Left renal cortex interstitium (tissue), 4 donors: ENCODE measurements at places on chromosomes 4 and X. TPM values are rescaled to one million over a fixed set of nuclear protein-coding genes. Genes with fewer than 3 reads are reported as not detected.

GRCh38 chr4:98505992-98506391 lies 152.4 kb downstream of the TSPAN5 start:
- DNase-seq: no peak

- no peak for DNase-seq
These were observed 87.7 kb upstream of the MAP3K15 start for GRCh38 chrX:19602866-19603622.

GRCh38 chr4:111011458-111011857 lies 388.6 kb upstream of the PITX2 start:
- no peak for DNase-seq

- DNase-seq: no peak
These were observed 629.4 kb downstream of the STPG2 start for GRCh38 chr4:97513917-97514316.

Gene RAP1GDS1
- 30.6 TPM for polyA plus RNA-seq

- DNase-seq: no peak
These were observed 32.7 kb upstream of the SLC25A4 start for GRCh38 chr4:185110375-185110823.

- no peak for DNase-seq
These were observed 714.5 kb upstream of the TENM3 start for GRCh38 chr4:181528570-181529184.

GRCh38 chr4:77701121-77701520 lies 95.5 kb downstream of the CXCL13 start:
- no peak for DNase-seq

Gene ZAR1
- not detected for polyA plus RNA-seq

- DNase-seq: no peak
These were observed 498.0 kb upstream of the BOD1L1 start for GRCh38 chr4:14125375-14126129.

GRCh38 chrX:20668550-20668949 lies 401.8 kb upstream of the RPS6KA3 start:
- no peak for DNase-seq

Gene CMC4
- 9.9 TPM for polyA plus RNA-seq

DNA sequence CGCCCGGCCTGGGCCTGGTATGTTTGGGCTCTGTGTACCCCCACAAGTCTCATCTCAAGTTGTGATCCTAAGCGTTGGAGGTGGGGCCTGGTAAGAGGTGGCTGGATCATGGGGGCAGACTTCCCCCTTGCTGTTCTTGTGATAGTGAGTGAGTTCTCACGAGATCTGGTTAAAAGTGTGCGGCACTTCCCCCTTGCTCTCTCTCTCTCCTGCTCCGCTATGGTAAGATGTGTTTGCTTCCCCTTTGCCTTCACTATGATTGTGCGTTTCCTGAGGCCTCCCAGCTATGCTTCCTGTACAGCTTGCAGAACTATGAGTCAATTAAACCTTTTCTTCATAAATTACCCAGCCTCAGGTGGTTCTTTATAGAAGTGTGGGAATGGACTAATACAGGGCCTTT lies 53.0 kb downstream of the CHST7 start:
- DNase-seq: no peak

Gene PDLIM3
- polyA plus RNA-seq: 5.4 TPM

GRCh38 chr4:145873901-145874300 lies 64.7 kb downstream of the ZNF827 start:
- no peak for DNase-seq

Gene BEND4
- 1.4 TPM for polyA plus RNA-seq

GRCh38 chrX:70092247-70092646 lies 30.0 kb downstream of the OTUD6A start:
- DNase-seq: no peak

DNA sequence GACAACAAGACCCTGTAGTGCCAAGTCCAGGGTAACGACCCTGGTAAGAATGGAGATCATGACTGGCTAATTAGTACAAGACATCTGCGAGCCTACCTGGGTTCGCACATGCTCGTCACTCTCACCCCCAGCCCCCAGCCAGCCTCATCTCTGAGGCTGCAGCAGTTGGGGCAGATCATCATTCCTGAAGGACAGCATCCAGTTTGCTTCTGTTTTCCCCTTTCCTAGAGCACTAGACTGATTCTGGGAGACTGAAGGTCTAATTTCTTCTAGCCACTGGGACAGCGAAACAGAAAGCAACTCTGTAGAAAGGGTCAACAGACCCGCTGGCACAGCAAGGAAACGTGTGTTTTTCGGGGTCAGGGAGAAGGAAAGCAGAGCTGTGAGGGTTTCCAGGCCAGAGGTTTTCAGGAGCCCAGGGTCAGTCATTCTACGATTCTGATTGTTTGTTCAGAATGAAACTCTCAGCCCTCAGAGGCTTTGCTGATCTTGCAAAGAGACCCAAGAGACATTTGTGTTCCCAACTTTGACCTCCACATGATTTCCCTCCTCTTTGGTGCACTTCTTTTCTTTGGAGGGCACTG lies 343.1 kb upstream of the NOCT start:
- DNase-seq: no peak

Gene PRAF2
- 31.6 TPM for polyA plus RNA-seq

- DNase-seq: no peak
These were observed 8.2 kb downstream of the TNIP3 start for GRCh38 chr4:121155893-121156292.

Gene PDE6B
- 30.0 TPM for polyA plus RNA-seq

DNA sequence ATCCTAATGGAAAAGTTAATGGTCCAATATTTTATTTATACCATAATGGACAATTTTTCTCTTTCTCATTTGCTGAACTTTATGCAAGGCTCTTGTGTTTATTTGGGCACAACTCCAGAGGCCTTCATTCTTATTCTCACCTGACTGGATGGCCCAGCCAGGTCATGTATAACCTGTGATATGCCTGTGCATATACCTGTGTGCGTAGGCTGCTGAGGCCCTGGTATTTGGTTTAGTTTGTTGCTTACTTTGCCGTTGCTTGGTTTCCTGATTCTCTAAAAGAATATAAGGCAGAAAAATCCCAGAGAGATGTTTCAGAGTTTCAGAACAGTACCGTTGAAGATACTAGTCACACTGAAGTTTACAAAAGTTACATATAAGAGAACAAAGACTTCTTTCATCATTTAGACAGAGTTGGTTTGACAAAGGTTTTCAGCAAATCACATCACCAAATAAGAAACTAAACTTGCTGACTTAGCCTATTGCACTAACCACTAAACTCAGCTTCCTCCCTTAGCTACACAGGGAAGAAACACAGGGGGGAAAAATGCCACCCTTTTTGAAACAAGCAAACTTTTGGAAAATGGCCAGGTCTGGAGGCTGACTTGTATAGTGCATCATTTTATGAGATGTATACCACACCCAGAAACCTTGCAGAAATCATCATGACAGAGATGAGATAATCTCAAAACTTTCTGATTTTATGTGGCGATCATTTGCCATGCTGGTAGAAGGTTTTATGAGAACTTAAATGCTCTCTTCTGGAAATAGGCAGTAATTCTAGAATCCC lies 248.5 kb downstream of the GRIA3 start:
- no peak for DNase-seq

DNA sequence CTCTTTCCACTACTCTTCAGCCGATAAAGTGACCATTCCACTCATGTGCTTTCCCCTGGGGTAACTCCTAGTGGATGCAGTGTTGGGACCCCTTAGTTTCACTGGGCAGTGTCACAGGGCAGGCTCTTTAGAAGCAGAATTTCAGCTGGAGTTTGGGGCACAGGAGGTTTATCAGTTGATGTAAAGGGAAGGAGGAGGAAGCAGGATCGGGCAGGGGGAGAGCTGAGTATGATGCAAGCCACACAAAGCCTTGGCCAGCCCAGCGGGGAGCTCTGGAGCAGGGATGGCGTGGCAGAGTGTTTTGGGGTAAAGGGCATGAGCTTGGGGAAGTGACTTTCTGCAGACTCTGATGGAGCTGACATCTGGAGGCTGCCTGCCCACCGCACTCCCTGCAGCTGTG lies 19.3 kb downstream of the WDR13 start:
- no peak for DNase-seq

Gene PGRMC2
- polyA plus RNA-seq: 119 TPM

DNA sequence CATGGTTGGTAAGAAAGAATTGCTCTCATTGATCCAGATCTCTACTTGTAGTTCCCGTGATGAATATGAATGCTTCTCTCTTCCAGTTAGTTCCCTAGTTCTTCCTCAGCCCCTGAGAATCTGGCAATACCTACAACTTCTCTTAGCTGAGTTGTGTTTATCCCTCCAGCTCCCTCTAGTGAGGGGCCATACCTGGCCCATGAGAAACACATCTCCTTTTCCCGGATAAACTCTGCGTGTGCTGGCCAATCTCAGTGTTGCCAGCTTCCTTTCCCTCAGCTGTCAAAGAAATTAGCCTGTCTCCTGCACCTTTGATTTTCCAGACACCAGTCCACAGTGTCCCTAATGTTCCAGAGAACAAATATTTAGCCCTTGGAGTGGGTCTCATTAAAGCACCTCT lies 5.7 kb downstream of the CBLL2 start:
- DNase-seq: no peak

Gene PTPN13
- polyA plus RNA-seq: 126 TPM

- DNase-seq: no peak
These were observed 3.0 kb downstream of the UBE2D3 start for GRCh38 chr4:102824398-102824797.

DNA sequence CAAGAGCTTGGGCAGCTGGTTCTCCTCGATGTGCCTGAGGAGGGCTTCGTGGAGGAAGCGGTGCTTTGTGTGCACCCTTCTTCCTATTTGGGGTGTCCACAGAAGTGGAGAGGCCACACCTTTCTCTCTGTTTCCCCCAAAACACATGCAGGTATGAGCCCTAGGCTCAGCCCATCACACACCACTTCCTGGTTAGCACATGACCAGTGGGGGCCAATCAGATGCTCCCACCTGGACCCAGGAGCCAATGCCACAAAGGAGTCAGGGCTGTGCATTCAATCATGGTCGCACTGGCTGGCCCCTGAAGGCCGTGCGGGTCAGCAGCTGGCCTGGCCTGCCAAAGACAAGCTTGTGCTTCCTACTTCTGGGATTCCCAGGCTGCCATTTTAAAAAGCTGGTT lies 51.4 kb downstream of the PPP2R2C start:
- no peak for DNase-seq

Gene FGF5
- 0.14 TPM for polyA plus RNA-seq

Gene SMARCAD1
- 62.6 TPM for polyA plus RNA-seq

Gene ETNPPL
- 0.25 TPM for polyA plus RNA-seq

- DNase-seq: no peak
These were observed 230.0 kb downstream of the CAMK2D start for GRCh38 chr4:113531572-113531971.

DNA sequence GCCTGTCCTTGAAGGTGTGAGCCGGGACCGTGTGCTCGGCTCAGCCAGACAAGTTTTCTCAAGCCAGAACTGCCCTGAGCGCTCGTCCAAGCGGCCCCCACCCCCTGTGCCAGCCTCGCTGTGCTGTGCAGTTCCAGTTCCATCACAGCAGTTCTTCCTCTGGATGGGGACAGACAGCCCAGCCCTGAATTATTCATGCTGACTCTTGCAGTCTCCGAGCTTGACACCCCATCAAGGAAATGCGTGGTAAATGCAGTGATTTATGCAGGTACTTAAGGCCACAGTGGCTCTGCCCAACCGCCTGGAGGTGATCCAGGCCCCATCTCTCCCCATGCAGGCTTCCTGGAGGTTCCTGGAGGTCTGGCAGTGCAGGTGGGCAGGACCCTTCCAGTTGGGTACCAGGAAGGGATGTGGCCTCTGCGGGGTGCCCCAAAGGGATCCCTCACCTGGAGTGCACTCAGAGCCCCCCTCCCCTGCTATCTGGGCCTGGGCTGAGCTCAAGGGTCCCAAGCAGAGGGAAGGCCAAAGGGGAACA lies 44.8 kb upstream of the HMX1 start:
- DNase-seq: no peak

DNA sequence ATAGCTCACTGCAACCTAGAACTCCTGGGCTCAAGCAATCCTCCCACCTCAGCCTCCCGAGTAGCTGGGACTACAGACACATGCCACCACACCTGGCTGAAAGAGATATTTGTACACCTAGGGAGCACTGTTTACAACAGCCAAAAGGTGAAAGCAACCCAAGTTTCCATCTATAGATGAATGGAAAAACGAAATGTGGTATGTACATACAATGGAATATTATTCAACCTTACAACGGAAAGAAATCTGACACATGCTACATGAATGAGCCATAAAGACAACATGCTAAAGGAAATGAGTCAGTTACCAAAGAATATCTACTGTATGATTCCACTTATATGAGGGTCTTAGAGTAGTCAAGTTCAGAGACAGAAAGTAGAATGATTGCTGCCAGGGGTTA lies 52.2 kb downstream of the ABCG2 start:
- DNase-seq: no peak

GRCh38 chr4:183249854-183250253 lies 70.2 kb downstream of the CLDN22 start:
- DNase-seq: no peak

GRCh38 chrX:66654411-66654810 lies 15.5 kb upstream of the EDA2R start:
- no peak for DNase-seq

DNA sequence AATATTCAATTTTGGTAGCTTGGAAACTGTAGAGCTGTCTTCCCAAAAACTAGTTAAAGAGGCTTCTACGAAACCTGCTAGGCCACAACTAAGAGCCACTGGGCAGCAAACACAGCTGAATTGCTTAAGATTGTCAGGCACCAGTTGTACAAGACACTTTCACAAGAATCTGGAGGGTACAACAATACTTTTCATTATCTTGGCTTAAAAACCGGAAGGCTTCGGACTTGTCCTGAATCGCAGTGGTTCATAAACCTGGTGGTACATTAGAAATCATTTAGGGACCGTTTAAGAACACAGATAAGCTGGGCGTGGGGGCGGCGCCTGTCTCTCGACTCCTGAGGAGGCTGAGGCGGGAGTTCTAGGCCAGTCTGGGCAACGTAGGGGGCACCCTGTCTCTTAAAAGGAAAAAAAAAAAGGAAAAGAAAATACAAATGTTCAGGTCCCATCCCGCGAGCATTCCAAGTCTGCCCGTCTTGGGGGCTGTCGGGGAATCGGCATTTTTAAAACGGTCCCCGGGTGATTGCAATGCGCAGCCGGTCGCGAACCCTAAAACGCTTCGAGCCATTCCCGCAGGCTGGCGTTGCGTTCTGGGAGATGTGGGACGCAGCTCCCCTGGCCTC lies 763 bp downstream of the PYURF start:
- no peak for DNase-seq

DNA sequence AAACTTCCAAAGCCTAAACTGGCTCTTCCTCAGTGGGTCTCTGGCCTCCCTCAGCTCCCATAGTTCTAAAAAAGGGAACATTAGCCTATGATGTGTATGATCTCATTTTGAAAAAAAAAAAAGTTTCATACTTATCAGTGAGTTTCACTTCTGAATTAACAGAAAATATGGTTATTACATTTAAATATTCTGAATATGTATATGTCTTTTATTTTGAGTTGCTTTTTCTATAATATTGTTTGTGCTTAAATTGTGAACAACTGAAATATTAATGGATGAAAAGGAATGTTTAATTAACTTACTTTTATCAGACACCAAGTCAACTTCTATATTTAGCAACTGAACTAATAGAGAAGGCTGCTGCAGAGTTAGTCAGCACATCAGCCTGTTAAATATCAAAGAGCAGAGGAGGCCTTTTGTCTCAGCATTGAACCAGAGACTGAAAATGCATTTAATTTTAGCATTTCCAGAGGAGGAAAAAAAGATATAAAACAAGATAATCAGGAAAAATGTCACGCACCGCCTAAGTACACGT lies 20.4 kb upstream of the FHL1 start:
- DNase-seq: no peak

Gene DDX60
- polyA plus RNA-seq: 14.8 TPM

GRCh38 chr4:90982813-90983212 lies 855.6 kb downstream of the CCSER1 start:
- peak; percentile 7 for DNase-seq

- DNase-seq: no peak
These were observed 141.4 kb downstream of the KLHL8 start for GRCh38 chr4:87078987-87079486.
